ENCODE measurements at places on chromosomes 2 and 18.

GRCh38 chr2:171670655-171671054, 16.6 kb upstream of the DYNC1I2 start:
- no peak for DNase-seq

- DNase-seq = peak; percentile 43
Measured at GRCh38 chr2:42568401-42569115, at the start of gene MTA3. TSS of gene MTA3 (plus strand) at chr2:42568632. CDS start at chr2:42568746, 114 bp downstream.

- DNase-seq = no peak
Measured at GRCh38 chr2:136008205-136008865, 22.9 kb upstream of the DARS1 start.

GRCh38 chr2:45332094-45332493, 279.0 kb downstream of the SRBD1 start:
- no peak for DNase-seq

GRCh38 chr2:100810603-100811145, 9.3 kb upstream of the NPAS2 start:
- DNase-seq = no peak

DNA sequence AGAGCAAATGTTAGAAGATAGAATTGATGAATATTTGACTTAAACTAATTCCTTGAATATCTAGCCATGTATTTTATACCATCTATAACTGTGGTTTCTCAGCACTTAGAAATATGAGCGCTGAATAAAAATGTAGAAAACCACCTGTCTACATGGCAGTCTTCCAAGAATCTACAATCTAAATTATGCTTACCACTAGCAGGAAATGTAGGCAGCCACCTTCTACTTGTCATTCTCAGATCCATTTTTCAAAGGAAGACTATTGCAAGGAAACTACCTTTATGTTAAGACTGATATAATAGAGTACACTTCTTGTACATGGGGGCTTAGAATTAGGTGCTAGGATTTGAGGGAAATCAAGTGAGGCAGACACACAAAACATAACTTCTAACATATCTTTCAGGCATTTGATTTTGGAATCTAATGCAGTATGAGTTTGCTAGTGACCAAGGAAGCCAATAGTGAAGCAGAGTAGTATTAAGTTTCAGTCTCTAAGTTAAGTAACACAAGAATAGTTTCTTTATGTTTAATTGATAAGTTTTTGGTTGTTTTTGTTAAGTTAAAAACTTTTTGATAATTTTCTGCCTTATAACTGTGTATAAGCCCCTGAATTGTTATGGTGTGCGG, 175.9 kb upstream of the ITGA4 start:
- no peak for DNase-seq

GRCh38 chr2:238376884-238377391, 49.8 kb upstream of the ASB1 start:
- no peak for DNase-seq

- DNase-seq = no peak
Measured at GRCh38 chr2:168194784-168195522, 52.4 kb downstream of the STK39 start.

DNA sequence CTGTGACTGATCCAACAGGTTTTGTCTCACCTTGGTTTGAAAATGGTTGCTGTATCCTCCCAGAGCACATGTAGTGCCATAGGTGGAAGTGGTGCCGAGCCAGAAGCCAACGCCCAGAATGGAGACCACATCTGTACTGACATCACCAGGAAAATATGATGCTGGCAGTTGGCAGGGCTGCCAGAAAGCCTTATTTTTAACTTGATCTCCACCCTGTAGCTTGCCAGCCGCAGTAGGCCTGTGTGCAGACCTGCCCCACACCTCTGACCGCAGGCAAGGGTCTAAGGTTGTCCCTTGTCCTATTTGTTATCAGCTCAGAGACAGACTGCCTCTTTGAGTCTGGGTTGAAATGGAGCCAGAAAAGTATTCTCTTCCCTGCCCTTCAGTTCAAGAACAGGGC, 123.5 kb upstream of the EML6 start:
- DNase-seq = no peak
